ENCODE measurements at places on chromosomes 5 and 9.
A peak's percentile ranks its signal among the peaks of the same experiment; 100 is the strongest.

GRCh38 chr5:150172145-150172544 is 5.6 kb downstream of the CDX1 start:
- DNase-seq, result no peak

DNA sequence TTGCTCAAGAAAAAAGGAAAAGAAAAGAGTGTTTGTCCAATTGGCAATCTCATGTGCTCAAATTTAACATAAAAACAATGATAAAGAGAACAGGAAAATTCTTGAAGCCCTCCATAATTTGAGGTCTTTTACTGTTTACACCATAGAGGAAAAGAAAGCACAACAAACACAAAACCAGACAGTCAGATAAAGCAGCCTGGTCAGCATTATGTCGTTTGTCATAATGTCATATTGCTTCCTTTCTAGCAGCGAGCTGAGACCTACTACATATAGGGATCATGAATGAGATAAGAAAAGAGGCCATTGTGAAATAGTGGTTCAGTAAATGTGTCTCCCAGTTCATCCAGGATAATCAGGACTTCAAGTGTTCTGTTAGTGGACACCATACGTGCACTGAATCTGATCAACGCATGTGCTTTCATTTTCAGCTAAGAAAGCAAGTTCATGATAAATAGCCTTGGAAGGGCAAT is 64.7 kb upstream of the SELENOP start:
- DNase-seq, result no peak

DNA sequence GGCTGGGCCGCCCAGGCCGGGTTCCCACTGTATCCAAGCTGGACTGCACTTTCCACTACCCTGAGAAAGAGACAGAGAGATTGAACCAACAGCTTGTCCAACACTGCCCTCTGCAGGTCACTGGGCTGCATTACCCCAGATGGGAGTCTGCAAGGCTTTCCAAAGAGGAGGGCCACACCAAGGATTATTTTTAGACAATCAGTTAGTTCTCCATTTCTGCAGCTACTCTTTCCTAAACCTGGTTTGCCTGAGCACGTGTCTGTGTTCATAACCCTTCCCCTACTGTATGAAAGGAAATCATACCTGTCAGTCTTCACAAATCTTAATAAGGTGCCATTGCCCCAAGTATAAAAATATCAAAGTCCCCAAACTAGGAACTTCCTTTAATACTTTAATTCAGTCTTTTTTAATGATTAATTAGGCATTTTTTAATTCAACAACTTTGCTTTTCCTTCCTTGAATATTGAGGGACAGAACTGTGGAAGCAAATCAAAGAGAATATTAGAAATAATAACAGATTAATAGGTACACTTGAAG is 13.4 kb upstream of the FGF1 start:
- peak; percentile 52 for DNase-seq

DNA sequence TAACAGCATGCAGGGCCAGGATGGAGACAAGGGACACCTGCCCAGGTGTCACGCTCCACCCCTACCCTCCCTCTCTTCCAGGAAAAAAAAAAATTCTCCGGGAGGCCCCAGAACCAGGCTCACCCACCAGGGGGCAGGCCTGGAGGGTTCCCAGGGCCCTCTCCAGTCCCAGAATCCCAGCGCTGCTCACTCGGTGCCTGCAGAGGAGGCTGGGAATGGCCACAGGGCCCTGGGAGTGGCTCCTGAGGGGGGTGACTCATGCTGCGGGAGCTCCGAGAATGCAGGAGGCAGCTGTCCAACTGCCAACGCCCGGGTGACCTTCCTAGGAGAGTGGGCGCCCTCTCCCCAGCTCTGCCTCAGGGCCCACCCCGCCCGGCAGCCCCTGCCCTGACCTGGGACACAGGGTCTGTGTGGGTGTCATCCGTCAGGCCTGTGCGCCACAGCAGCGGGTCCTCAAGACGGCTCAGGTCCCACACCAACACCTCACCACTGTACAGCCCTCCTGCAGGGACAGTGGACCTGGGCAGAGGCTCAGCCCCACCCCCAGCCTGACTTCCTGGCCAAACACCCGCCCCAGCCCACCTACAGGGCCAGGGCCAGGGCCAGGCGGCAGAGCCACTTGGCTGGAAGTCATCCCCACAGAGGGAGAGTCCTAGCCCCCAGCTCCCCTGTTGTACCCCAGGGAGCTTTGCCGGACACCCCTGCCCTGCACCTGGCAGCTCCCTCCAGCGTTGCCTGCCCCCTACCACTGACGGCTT is 21.2 kb downstream of the DYNC2I2 start:
- DNase-seq, result peak; percentile 68

Data from NCI-H1105 treated with DMSO at 0.1 percent for 48 hours (cell line).